ENCODE measurements at places on chromosomes 5 and 9. TPM values are rescaled to one million over a fixed set of nuclear protein-coding genes. Genes with fewer than 3 reads are reported as not detected.
A peak's percentile ranks its signal among the peaks of the same experiment; 100 is the strongest.

Gene C9
- not detected for total RNA-seq

Gene SLC25A2
- total RNA-seq = 0.11 TPM

Gene PLPPR1
- not detected for total RNA-seq

Gene FGF18
- total RNA-seq = 0.21 TPM

Gene SCGB3A2
- not detected for total RNA-seq

Gene CBY3
- not detected for total RNA-seq

Gene FAM120AOS
- 29.2 TPM for total RNA-seq

Gene ABO
- not detected for total RNA-seq

Gene PRRX2
- total RNA-seq = 14.0 TPM

Gene SPATA31E1
- total RNA-seq = 0.26 TPM

Gene DCAF12
- total RNA-seq = 16.0 TPM

Gene CTSV
- 0.05 TPM for total RNA-seq

Gene SV2C
- total RNA-seq = not detected

Gene RC3H2
- total RNA-seq = 41.1 TPM

Gene LCN15
- not detected for total RNA-seq

Gene GLRA1
- total RNA-seq = not detected

Gene AUH
- total RNA-seq = 20.7 TPM

Gene F2RL1
- total RNA-seq = 0.41 TPM

DNA sequence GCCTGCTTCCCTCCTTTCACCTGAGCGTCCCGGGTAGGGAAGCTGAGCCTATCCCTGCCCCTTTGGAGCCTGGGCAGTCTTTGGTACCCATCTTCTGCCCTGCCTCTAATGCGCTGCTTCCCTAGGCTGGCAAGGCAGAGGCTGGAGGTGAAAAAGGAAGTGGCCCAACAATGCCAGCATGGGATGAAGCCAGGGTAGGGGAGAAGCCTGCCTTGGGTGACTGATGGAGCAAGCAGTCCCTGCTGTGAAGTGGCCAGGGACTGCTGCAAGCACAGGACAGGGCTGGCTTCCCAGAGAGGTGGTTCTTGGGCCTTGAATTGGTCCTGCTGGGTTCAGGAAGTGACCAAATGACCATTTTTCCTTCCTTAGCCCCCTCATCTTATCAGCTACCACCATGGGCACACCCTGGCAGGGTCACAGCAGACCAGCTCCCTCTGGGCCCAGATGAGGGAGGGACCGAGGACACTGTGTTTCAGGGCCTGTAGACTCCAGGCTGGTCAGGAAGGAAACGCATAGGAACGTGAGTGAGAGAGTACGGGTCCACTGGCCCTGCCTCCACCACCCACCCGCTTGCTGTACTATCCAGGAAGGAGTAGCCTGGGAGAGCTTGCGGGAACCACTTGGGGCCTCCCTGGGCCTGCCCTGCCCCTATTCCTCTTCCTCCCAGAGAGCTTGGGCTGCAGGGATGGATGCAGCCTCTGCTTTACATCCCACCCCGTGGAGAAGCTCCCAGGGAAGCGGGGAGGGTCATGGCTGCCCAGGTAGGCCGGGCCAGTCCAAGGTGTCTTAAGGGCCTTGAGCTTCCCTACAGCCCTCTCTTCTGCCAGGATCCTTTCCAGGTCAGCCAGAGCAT, 102.6 kb downstream of the DAB2IP start:
- DNase-seq = no peak

- no peak for DNase-seq
Observed at GRCh38 chr9:68781928-68782327, 76.9 kb downstream of the PIP5K1B start.

- no peak for DNase-seq
Observed at GRCh38 chr5:174139623-174140022, 94.1 kb downstream of the NSG2 start.

- no peak for DNase-seq
Observed at GRCh38 chr5:60503771-60504170, 196.2 kb downstream of the DEPDC1B start.

- DNase-seq = peak; percentile 76
Observed at GRCh38 chr5:149857499-149857898, 87.1 kb downstream of the PDE6A start.

DNA sequence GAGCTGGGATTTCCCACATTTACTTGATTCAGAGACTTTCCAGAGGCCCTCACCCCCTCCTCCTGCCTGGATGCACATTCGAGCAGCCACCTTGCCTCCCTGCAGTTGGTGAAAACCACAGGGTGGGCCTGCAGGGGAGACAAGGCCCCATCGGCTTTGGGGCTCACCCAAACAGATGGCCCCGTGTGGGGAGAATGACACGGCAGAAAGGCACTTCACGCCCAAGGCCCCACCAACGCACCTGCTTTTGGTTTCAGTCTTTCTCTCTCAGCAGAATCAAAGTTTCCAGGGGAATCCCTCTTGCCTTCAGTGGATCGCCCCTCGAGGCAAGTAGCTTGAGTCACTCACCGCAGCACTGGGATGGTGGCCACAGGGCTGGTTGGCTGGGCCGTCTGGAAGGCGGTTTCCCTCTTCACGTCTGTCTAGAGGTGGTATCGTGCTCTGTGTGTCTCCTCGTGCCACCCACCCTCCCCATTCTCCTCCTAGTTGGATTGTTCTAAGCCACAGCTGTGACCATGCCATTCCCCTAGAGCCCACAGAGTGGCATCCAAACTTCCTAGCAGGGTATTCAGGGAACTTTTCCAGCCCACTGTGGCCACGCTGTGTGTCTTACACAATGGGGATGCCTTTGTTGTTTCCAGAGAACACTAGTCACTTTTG, 31.8 kb downstream of the SEC61B start:
- DNase-seq = peak; percentile 50

- DNase-seq = no peak
Observed at GRCh38 chr5:16669776-16670175, 53.0 kb upstream of the RETREG1 start.

DNA sequence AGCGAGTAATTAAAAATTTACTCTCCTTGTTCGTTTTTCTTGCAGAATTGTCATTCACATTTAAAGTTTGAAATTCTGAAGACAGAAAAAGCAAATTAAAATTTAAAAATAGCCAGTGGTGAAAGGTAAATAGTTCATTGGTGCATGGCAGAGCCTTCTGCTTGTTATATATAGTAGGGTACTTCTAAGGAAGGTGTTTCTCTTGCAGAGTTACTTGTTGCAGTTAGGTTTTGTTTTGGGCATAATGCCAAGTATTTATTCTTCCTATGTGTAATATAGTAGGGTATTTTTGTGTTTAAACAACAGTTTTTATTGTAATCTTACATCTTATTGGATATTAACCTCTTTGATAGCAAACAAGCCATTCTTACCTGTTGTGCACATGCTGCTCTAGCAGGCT, 179.4 kb downstream of the KDM4C start:
- DNase-seq = no peak

GRCh38 chr5:180523629-180524466, 29.7 kb downstream of the CNOT6 start:
- no peak for DNase-seq

DNA sequence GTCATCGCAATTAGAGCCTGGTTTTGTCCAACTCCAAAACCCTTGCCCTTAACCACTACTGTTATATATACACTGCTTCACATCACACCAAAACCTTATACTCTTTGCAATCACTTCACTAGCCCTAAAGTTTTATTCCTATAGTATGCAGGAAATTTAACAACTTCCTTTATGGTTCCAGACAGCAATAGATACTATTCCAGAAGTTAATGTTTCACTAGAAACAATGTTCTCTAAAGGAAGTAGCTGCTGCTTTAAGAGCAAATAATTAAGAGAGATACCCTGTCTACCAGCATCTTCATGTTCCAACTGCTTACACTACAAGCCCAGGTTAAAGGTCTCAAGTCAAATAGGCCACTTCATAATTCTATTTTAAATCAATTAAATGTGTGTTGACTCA, 22.0 kb downstream of the FREM1 start:
- no peak for DNase-seq

DNA sequence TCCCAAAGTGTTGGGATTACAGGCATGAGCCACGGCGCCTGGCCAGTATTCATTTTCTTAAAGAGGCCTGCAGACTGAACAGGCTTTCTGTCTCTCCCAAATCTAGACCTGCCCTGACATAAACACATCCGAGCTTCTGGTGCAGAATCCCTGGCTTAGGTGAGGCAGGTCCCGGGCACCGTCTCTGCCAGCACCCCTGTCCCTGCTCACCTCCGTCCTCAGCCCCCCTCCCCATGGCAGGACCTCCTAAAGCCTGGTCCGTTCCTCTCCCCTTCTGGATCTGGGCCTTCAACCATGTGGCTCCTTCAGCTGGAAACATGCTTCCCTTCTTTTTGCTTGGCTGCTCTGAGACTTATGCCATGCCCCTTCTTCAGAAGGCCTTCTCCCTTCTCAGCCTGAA, 22.7 kb upstream of the RXRA start:
- DNase-seq = no peak

DNA sequence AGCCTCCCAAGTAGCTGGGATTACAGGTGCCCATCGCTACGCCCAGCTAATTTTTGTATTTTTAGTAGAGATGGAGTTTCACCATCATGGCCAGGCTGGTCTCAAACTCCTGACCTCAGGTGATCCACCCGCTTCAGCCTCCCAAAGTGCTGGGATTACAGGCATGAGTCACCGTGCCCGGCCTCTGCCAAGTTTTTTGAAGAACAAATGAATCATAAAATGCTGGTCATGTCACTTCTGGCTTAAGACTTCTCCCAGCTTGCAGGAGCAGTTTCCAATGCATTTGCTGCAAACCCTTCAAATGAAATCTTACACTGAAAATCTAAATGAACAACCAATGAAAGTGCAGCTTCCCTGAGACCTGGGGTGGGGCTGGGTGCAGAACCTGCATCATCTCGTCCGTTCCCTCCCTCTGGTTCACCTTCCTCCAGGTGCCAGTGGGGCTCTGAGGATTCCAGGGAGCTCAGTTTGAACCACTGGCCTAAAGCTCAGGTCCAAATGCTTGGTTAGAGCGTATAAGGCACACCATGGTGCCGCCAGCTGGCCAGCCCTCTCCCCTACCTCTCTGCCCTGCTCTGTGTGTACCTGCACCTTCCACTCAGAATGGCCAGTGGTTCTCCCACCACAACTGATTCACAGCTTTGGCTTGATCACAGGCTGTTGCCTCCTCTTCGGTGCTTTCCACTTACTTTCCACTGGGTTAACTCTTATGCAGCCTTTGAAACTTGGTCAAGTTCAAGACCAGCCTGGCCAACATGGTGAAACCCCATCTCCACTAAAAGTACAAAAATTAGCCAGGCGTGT, 39.8 kb upstream of the FUBP3 start:
- no peak for DNase-seq

GRCh38 chr9:19424176-19424779, 15.5 kb downstream of the ACER2 start:
- no peak for DNase-seq

DNA sequence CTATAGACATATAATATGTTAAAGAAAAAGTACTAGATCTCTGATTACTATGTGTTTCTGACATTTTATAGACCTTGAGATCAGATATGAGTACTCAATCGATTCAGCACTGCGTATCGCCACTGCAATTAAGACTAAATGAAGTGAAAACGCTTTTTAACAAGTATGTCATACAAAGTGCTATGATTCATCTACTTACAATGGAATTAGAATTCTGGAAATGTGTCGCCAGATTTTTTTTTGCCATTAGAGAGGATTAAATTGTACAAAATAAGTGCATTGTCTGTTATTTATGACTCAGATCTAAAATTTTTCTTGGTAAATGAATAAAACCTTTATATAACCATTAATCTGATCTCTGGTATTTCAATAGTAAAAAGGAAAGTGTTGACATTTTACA, 20.0 kb upstream of the AGGF1 start:
- DNase-seq = no peak

- DNase-seq = no peak
Observed at GRCh38 chr9:37325778-37326177, 96.7 kb upstream of the GRHPR start.

GRCh38 chr5:138252944-138253343, 21.5 kb downstream of the GFRA3 start:
- no peak for DNase-seq

- DNase-seq = no peak
Observed at GRCh38 chr9:21336457-21336856, 1.3 kb upstream of the KLHL9 start.

DNA sequence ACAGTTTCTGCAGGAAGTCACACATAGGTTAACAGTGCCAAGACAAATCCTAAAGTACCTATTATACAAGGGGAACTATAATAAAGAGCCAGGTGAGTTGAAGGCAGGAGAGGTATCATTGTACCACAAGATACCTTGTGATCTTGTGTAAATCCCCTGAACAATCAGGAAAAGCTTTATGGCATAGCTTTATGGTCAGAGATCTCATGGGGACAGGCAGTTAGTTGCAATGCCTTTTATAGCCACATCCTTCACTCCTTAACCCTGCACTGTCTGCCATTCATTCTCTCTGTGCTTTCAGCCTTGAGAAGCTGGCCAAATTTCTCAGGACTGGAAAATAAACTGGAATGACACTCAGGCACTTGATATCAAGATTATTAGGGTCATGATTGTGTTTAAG, 97.0 kb downstream of the GHR start:
- no peak for DNase-seq

GRCh38 chr9:32351845-32352244, 32.6 kb upstream of the ACO1 start:
- no peak for DNase-seq

DNA sequence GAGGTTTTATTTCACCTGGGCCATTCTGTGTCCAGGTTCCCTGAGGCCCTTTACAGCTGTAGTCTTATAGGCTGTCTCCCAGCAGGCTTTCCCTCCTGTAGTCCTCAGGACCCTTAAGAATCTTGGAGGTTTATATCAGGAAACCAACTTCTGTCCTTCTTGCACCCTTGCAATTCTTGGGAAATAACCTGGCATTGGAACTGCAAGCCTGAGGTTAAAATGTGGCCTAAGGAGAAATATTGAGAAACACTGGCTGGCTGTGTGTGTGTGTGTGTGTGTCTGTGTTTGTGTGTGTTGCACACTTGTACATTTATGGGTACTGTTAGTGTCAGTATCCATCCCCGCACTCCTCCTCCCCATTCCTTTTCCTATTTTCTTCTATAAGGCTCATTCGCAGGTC, 168.9 kb downstream of the PAPPA start:
- DNase-seq = no peak

DNA sequence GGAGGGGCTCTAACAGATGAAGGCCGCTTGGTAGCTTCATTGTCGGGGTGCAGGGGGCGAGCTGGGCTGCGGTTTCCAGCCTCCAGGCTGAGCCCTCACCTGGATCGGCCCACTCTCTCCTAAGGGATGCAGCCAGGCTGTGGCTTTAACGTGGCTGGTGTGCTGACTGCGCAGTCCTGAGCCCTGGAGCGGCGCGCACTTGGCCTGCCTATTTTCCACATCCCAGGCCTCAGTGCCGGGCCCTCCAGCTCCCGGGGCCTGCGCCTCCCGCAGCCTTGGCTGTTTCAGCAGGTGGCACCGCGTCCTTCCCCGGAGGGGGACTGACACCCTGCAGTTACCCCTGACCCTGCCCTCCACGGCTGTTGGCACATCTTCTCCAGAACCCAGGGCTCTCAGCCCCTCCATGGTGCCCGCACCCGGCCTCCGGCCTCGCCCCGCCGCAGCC, 1.4 kb downstream of the RNU6ATAC start:
- DNase-seq = no peak
